HT-29 (cell line): ENCODE measurements at places on chromosomes 11 and 22. TPM values are rescaled to one million over a fixed set of nuclear protein-coding genes. Genes with fewer than 3 reads are reported as not detected.

Gene PANX3
- not detected in 2 replicates for total RNA-seq

Gene P4HA3
- not detected in 2 replicates for total RNA-seq

DNA sequence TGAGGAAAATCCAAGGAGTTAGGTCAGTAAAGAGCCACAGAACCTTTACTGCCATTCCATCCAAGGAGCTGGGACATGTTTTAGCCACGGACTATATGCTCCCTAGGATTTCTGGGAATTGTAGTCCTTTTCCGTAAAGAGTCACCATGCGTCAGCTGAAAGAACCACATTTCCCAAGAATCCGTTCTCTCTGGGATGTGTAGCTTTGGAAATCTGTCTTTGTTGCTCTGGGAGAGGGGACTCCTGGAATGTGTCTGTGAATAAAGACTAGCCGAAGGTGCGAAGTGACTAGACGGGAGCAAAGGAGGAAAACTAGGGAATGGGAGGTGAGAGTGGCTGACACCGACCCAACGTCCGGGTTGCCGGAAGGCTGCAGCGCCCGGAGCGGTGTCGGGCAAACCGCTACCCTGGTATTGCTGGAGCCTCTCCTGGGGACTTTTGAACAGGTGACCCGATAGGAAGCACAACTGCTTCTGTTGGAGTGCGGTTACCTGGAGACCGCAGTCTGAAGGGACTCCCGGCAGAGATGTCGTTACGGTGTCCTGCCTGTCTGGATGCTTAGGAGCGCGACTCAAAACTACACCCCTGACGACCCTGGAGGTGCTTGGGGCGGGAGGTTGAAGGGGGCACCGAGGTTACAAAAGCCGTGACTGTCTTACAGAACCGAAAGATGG lies at the start of gene IFTAP:
Gene IFTAP (plus strand): TSS at position 187 of the 674 bp plus-strand sequence. CDS start 15,602 bp downstream, outside the sequence.
- peak; percentile 95 for DNase-seq

DNA sequence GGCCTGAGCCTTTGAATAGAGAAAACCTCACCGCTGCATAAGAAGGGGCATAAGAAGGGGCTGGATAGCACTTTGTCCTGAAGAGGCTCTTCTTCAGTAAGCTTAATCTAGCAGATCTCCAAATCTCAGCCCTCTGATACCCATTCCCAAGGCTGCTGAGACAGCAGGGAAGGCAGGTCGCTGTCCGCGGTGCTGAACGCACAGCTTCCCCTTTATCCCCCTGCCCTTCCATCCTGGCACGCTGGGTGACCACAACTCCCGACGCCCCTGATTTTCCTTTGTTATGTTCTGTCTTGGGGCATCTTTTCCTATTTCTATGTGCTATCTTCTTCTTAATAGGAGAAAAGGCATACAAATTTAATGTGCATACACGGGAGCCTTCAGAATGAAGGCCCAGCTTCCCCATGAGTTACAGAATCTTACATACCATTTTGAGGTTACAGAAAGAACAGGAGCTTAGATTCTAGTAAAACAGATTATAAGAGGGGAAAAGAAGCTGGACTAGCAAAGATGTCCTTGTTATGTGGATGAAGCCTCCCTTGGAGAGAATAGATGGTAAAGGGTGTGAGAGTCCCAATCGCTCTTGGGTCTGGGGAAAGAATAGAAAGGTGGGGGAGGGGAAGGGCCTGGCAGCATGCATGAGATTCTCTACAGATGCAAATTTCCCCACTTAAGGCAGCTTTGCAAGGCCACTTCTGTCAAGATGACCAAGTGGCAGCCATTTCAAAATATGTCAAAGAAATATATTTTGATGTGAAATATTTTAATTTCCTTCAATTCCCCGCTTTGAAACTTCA lies 5.7 kb upstream of the SULT4A1 start:
- DNase-seq: peak; percentile 48

Gene SLC22A12
- total RNA-seq: not detected in 2 replicates

Gene DDI1
- not detected in 2 replicates for total RNA-seq

DNA sequence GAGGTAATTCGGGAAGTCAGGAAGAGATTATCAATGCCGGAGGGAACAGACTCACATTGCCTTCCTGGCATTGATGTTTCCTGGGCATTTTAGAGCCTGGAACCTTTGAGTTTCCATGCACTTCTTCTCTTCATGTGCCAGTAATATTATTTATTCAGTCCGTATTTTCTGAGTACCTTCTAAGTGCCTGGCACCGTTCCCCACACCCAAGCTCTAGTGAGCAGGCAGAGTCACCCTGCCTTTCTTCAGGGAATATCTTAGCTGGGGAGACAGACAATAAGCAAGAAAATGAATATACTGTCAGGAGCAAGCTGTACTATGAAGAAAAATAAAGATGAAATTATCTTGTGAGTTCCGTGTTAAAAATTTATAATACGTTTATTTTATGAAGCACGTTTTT lies 136.2 kb upstream of the SEZ6L start:
- DNase-seq: no peak

Gene IGLL5
- not detected in 2 replicates for total RNA-seq

Gene PIK3IP1
- total RNA-seq: 1.6 and 2.3 TPM in 2 replicates

DNA sequence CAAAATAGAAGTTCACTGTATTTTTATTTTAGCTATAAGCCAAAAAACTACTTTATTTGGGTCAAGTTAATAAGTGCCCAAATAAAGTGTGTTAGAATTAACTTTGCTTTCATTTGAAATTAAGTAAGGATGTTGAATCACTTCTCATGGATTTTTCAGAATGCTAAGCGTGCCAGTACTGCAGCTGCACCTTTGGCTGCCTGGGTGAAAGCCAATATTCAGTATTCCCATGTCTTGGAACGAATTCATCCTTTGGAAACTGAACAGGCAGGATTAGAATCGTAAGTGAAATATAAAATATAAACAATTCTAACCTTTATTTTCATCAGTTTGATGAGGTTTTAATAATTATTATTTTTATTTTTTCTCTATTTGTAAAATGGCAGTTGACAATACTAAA lies 113.6 kb downstream of the DYNC2H1 start:
- no peak for DNase-seq

DNA sequence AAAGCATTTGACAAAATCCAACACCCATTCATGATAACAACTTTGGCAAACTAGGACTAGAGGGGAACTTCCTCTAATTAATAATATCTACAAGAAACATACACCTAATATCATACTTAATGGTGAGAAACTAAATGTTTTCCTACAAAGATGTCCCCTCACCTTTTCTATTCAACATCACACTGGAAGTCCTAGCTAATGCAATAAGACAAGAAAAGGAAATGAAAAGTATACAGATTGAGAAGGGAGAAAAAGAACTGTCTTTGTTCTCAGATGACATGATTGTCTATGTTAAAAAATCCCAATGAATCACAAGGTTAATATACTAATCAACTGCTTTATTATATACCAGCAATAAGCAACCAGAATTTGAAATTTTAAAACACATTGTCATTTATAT lies 52.4 kb downstream of the C11orf65 start:
- no peak for DNase-seq

Gene DEUP1
- total RNA-seq: not detected in 2 replicates

GRCh38 chr22:17955590-17956379 lies 68.6 kb downstream of the MICAL3 start:
- no peak for DNase-seq

DNA sequence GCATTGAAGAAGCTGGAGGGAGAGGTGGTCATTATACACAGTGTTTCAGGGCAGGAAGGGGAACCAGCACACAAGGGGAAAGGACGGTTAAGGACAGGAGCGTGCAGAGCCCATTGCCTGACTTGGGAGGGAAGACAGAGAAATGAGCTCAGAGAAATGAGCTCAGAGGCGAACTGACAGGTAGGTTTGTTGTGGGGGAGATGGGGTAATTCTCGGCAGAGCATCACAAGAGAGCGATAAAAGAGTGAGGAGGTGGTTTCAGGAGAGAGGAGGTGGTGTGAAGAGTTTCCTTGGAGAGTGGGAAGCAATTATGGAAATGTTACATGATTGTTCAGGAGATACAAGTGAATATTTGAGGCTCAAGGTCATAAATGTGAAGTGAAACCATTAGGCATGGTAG lies 61.0 kb downstream of the MRGPRX1 start:
- no peak for DNase-seq

GRCh38 chr11:33668951-33669596 lies 31.6 kb downstream of the C11orf91 start:
- DNase-seq: no peak

- no peak for DNase-seq
Observed at GRCh38 chr22:50141462-50141861, 29.1 kb upstream of the PANX2 start.

DNA sequence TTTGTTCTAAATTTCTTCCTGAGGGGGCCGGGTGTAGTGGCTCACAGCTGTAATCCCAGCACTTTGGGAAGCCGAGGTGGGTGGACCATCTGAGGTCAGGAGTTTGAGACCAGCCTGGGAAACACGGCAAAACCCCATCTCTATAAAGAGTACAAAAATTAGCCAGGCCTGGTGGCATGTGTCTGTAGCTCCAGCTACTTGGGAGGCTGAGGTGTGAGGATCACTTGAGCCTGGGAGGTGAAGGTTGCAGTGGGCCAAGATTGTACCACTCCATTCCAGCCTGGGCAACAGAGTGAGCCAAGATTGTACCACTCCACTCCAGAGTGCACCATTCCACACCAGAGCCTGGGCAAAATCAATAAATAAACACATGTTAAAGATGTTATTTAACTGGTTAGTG lies 20.6 kb upstream of the TOP3B start:
- no peak for DNase-seq

DNA sequence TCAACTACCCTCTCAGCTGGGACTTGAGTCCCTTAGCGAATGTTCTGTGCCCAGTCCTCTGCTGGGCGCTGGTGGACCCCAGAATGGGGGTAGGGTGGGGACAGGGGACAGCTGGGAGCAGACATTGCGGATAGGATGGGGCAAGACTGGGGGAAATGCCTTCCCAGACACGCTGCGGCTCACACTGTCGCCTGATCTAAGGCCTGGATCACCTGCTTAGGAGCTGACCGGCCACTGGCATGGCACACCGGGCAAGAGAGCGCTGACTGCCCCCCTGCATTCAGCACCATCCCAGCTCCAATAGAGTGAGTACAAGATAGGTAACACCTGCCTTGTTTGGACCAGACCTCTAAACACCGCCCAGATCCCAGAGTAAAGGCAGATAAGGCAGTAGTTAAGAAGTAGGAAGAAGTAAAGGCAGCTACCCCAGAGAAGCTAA lies 1.4 kb downstream of the ARVCF start:
- DNase-seq: peak; percentile 60

DNA sequence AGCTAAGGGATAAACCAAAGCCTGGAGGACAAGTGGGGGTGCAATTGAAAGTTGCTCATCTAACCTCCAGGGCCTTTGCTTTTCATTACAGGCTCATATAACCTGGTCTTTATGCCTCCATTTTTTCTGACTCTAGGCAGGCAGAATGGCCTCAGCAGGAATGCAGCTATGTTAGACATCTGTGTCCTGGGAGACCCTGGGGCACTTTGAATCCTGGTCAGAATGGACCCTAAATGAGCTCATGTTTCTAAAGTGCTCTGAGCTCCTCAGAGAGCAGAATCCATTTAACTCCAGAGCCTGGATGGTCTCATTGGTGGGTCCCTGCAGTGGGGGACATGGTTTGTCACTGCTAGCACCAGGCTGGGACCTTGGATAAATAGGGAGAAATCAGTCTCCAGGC lies 177.3 kb downstream of the KIRREL3 start:
- no peak for DNase-seq

DNA sequence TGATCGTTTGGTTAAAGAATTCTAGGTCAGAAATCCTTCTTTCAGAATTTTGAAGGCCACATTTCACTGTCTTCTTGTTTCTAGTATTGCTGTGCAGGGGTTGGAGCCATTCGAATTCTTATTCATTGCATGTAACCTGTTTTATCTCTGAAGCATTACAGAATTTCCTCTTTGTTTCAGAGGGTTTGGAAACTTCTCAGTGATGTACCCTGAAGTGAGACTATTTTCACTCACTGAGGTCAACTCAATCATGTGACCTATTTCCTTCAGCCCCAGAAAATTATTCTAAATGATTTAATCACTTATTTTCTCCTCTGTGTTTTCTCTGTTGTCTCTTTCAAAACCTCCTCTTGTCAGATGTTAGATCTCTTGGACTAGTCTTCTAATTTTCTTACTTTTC lies 147.8 kb downstream of the ENTHD1 start:
- no peak for DNase-seq

DNA sequence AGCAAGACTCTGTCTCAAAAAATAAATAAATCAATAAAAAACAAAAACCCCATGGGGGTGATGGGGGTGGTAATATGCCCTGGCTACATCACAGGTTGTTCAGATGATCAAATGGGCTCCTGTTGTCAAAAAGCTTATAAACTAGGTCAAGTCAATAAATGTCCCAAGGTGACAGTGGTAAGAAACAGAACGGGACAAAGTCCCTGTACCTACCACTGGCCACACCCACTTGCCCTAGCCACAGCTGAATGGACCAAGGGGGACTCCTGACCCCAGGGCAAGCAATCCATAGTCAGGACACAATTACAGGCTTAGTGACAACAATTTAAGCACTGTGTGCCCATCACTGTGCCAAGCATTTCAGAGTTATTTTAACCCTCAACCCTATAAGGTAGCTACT lies 6.0 kb downstream of the NAGA start:
- no peak for DNase-seq

- DNase-seq: peak; percentile 64
Observed at GRCh38 chr11:829176-829846, 1.6 kb downstream of the CRACR2B start.

Gene TMPRSS6
- total RNA-seq: not detected in 2 replicates

DNA sequence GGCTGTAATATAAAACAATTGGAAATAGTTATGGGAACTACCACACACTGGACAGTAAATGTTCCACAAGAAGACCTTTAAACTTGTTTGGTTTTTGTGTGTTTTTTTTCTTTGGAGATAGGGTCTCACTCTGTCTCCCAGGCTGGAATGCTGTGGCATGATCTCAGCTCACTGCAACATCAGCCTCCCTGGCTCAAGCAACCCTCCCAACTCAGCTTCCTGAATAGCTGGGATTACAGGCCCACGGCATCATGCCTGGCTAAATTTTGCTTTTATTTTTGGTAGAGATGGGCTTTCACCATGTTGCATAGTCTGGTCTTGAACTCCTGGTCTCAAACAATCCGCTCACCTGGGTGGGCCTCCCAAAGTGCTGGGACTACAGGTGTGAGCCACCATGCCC lies 121.0 kb downstream of the MPPED2 start:
- no peak for DNase-seq

GRCh38 chr22:21982338-21982965 lies at the start of gene TOP3B:
Gene TOP3B, minus strand, starts transcription at chr22:21982787. Its CDS starts 7,078 bp downstream, at chr22:21975709.
- DNase-seq: peak; percentile 67

Gene SPTBN2
- 28.4 and 30.9 TPM in 2 replicates for total RNA-seq

DNA sequence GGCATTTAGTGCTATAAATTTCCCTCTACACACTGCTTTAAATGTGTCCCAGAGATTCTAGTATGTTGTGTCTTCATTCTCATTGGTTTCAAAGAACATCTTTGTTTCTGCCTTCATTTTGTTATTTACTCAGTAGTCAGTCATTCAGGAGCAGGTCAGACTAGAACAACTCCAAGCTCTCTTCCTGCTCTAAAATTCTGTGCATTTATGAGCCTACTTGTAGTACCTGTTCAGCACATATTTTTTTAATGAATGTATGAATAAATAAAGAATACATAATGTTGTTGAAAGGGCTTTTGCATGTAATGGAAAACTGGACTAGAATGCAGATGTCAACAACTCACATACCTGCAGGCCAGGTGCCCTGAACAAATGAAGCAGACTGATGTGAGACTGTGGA lies 13.7 kb upstream of the HEPHL1 start:
- no peak for DNase-seq

GRCh38 chr11:88050247-88050646 lies 125.0 kb downstream of the RAB38 start:
- peak; percentile 16 for DNase-seq
